ENCODE measurements at places on chromosomes 5 and 9.
A peak's percentile ranks its signal among the peaks of the same experiment; 100 is the strongest.

DNA sequence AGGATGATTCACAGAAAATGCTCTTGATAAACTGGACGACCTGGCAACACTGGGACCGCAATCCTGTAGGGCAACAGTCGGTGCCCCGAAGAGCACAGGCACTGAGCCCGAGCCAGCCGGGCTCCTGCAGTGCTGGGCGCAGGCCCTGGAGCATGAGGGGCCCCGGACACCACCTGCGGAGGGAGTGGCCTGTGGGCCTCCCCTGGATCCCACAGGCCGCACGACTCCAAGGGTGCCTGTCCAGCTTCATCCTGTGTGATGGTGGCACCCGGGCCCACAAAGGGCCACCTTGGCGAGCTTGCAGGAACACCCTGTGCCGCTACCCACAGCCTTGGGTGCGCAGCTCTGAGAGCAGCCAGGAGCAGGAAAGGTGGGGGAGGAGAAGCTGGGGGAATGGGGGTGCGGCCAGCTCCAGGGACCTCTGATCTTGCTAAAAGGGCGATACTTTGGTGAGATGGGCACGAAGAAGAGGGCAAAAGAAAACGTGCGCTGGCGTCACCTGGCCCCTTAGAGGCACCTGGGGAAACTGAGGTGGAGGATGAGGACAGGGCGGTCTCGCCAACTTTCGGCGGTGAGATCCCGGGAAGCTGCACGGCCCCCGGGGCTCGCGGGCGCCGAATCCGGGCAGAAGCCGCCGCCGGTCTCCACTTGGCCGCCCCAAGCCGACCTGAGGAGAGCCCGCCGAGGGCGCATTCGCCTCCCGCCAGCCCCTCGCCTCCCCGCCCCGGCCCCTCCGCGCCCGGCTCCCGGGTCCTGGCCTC lies 722 bp downstream of the TBC1D9B start:
- peak; percentile 16 for DNase-seq

- DNase-seq: no peak
Measured at GRCh38 chr5:172637110-172637580, 3.9 kb upstream of the NEURL1B start.

GRCh38 chr9:95721061-95721531 lies 154.4 kb upstream of the ERCC6L2 start:
- no peak for DNase-seq

DNA sequence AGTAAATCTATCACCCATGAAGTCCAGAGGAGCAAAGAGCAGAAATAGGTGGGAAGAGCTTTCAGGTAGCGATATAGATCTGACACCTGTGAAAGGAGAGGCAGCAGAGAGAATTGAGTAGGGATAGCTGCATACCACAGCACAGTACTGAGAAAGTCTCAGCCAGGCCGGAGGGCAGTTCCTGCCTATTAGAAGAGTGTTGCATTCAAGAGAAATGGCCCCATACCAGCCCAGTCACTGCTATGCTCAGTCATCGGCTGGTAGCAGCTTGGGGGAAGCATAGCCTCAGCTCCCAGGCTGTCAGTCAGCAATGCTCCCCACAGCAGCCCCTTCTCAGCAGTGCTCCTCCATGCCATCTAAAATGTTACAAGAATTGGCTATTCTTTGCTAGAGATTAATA lies 285.1 kb upstream of the CDH6 start:
- no peak for DNase-seq

DNA sequence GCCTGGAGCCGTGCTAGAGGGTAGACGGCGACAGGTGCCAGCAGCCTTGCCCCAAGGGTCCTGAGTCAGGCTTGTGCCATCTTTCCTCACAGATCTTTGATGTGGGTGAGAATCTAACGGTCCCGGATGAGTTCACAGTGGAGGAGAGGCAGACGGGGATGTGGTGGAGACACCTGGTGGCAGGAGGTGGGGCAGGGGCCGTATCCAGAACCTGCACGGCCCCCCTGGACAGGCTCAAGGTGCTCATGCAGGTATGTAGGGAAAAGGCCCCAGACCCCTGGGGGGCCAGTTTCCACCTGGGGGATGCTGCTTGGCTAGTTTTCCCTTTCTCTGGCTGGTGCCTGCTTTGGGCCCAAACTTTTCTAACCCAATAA lies 24.0 kb downstream of the PTGES2 start:
- no peak for DNase-seq

DNA sequence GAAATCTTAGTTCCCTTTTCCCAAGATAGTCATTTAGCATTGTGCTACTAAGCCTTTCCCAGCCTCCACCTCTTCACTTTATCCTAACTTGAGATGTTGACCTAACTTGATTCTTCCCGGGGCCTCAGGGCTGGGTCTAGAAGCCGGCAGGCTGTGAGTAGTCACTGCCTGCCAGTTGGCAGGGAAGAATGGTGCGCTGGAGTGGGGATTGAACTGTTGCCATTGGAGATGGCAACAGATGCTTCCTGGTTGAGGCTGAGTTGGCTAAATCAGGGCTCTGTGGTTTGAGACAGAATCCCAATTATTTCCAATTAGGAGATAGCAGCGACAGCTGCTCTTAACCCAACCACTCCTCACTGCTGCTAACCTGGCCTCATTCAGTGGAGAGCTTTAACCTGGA lies 343.1 kb downstream of the BRINP1 start:
- no peak for DNase-seq

GRCh38 chr5:11385901-11386293 lies 518.3 kb downstream of the CTNND2 start:
- DNase-seq: no peak

GRCh38 chr9:137251490-137252268 lies 593 bp downstream of the STPG3 start:
- DNase-seq: no peak

DNA sequence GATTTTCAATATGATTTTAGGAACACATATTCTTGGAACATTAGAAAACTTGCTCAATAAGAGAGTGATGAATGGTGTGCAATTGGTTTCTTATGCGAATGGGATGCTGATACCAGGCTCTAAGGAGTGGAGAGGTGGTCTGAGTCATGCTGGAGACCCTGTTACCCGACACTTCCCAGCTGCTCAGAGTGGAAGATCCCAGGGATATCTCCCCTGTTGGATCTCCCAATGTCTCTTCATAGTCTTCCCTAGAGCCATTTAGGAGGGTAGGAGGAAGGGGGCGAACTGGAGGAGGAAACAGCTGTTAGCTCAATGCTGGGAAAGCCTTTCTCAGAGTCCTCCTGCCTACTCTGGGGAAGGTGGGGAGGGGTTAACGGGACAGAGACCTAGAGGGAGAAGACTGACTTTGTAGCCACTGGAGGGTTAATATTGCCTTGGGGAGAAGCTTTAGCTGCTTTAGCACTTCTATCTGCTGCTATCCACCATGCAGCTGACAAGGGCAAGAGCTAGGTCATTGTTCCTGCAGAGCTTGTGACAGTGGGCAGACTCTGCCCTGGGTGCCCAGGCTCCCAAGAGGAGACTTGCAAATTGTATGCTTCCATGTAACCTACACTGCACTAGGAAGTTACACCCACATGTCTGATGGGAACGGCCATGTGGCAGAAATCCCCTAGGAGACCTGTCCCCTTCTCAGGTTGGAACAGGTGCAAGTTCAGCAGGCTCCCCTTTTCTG lies 301.0 kb downstream of the GADD45G start:
- DNase-seq: no peak

GRCh38 chr5:179290681-179291540 lies 54.4 kb downstream of the ADAMTS2 start:
- DNase-seq: no peak

- DNase-seq: no peak
Measured at GRCh38 chr5:74391410-74391809, 249.1 kb downstream of the ENC1 start.

GRCh38 chr5:2805080-2805479 lies 53.6 kb upstream of the IRX2 start:
- DNase-seq: no peak

DNA sequence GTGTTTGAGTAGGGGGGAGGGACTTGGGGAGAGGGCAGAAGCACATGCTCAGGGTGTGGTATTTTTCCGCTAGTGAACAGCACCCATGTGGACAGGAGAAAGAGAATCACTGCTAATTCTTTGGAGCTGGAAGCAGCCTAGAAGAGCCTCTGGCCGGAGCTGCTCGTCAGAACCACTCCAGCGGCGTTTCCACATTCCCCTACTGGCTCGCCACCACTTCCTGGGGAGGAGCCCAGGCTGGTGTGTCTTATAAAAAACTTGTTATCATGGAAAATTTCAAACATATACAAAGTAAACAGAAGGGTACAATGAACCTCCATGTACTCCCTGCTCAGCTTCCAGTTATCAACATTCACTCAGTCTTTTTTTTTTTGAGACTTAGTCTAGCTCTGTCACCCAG lies 26.7 kb downstream of the LHX2 start:
- no peak for DNase-seq

- DNase-seq: peak; percentile 51
Measured at GRCh38 chr5:159458217-159458711, 128.0 kb upstream of the IL12B start.

DNA sequence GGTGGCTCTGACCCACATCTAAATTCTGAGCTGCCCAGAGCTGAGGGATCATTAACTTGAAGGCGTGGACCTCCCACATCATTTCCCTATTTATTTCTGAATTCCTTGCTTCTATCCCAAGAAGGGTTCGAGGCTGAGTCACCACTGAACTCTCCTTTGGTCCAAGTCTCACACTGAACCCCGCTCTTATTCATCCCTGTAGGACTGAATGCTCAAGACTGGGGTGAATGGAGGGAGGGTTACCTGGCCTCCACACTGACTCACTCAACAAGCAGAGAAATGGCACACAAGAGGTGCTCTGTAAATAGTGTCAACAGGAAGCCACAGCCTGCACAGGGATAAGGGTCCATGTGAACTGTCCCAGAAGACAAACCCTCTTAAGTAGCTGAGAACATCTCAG lies 79.1 kb upstream of the FSTL4 start:
- no peak for DNase-seq

- no peak for DNase-seq
Measured at GRCh38 chr9:26078706-26079105, 400.5 kb upstream of the TUSC1 start.

All from stimulated activated CD4-positive, alpha-beta T cell treated with anti-CD3 and anti-CD28 coated beads, Interleukin-1b, Interleukin-23, amount 100 ng/mL, for 48 hours (primary cell).